Bronchus fibroblast of lung (primary cell): ENCODE measurements at places on chromosomes 11 and 22. TPM values are rescaled to one million over a fixed set of nuclear protein-coding genes. Genes with fewer than 3 reads are reported as not detected.

The RCOR2 gene
- 7.4 and 8.6 TPM in 2 replicates for total RNA-seq

The CHST1 gene
- total RNA-seq, result 0.67 and 0.74 TPM in 2 replicates

The CRYBB1 gene
- total RNA-seq, result not detected in 2 replicates

The CEP126 gene
- total RNA-seq, result 0.89 and 1.3 TPM in 2 replicates

The FERMT3 gene
- total RNA-seq, result 1.8 and 2.2 TPM in 2 replicates

The FOLR2 gene
- total RNA-seq, result not detected in 2 replicates

The OR4X2 gene
- total RNA-seq, result not detected in 2 replicates

The MUC5B gene
- total RNA-seq, result not detected in 2 replicates

The GNAZ gene
- total RNA-seq, result 0.89 and 1.2 TPM in 2 replicates

The CSF2RB gene
- total RNA-seq, result not detected in 2 replicates

The OR6T1 gene
- not detected in 2 replicates for total RNA-seq

The ZBTB16 gene
- total RNA-seq, result 12.3 and 13.6 TPM in 2 replicates

The OR51B2 gene
- total RNA-seq, result not detected in 2 replicates

The SLC22A12 gene
- not detected in 2 replicates for total RNA-seq

The DLG2 gene
- total RNA-seq, result 0.17 and 0.45 TPM in 2 replicates

The TMEM191B gene
- not detected in 2 replicates for total RNA-seq
